ENCODE measurements at places on chromosomes 6 and 20. TPM values are rescaled to one million over a fixed set of nuclear protein-coding genes. Genes with fewer than 3 reads are reported as not detected.

DNA sequence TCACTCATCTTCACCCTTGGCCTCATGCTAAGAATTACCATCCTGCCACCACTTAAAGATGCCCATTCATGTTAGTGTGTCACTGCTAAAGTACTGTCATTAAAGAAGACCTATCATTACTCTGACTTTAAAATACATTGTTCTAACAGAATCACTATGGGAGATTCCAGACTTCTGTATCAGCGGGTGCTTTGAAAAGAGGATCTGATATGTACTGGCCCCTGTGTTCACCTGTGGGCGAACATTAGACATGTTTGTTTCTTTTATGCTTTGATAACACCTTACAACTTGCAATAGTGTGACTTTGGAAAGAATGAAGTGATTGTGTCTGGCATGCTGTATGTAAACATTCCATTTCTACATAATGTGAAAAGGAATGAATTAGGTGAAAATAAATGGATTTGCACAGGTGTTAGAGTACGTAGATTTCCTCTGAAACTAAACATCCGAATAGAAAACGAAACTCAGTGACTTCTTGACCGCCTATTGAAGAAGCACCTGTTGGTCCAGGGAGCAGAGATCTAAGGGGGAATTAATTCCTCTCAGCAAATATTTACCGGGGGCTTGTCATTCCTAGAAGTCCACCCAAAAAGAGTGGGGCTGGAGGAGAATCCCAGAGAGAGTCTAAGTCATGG, 132.3 kb downstream of the CARMIL1 start:
- no peak for DNase-seq

DNA sequence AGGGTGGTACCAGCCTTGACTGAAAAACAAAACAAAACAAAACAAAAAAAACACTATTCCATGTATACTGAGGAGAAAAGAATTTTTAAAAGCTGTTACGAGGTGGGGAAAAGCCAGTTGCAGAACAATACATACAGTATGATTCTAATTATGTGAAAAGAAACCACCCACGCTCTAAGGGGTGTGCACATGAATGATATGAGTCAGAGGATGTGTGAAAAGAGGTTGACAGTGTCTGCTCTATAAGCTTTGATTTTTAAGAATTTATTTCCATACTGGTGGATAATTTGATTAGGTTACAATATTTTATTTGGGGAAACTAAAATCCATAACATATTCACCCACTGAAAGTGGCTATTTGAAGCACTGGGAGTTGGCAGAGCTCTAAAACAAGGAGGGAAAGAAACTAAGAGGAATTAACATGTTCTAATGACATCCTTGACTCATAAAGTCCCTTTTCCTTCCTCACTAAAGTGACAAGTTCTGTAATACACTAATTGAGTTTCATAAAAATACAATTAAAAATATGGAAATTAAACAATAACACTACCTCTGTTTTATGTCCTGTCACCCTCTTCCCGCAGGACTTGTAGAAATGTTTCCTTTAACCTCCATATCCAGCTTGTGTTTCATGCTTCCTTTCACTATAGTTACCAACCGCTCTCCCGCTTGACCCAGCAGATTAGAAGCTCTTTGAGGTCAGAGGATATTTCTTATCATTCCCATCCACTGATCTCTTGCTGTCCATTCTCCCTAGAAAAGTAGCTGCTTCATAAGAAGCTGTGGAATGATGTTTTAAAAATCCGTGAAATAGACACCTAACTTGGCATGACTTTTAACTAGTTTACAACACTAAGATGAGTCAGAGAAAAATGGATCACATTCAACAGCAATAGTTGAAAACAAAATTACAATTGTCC, 118.6 kb upstream of the CCDC28A start:
- DNase-seq, result peak; percentile 44

- DNase-seq, result no peak
Measured at GRCh38 chr6:142276256-142276655, 25.6 kb upstream of the ADGRG6 start.

Gene GHRH
- total RNA-seq, result not detected

Gene FAM83D
- total RNA-seq, result 10.5 TPM

Gene TCP1
- total RNA-seq, result 267 TPM

Gene MROH8
- total RNA-seq, result 5.0 TPM

Gene FGD2
- total RNA-seq, result 1.4 TPM

Gene HLA-DRB5
- 1.7 TPM for total RNA-seq

All from activated T-cell treated with anti-CD3 and anti-CD28 coated beads, Interleukin-2, amount 50 U/mL, for 72 hours (primary cell).